ENCODE measurements at places on chromosomes 2 and 18.

GRCh38 chr2:169354244-169354643, 8.1 kb downstream of the LRP2 start:
- DNase-seq = peak; percentile 28

GRCh38 chr18:56393870-56394269, 244.5 kb downstream of the TXNL1 start:
- no peak for DNase-seq

- no peak for DNase-seq
These were observed 18.6 kb downstream of the CAPN10 start for GRCh38 chr2:240604939-240605716.

DNA sequence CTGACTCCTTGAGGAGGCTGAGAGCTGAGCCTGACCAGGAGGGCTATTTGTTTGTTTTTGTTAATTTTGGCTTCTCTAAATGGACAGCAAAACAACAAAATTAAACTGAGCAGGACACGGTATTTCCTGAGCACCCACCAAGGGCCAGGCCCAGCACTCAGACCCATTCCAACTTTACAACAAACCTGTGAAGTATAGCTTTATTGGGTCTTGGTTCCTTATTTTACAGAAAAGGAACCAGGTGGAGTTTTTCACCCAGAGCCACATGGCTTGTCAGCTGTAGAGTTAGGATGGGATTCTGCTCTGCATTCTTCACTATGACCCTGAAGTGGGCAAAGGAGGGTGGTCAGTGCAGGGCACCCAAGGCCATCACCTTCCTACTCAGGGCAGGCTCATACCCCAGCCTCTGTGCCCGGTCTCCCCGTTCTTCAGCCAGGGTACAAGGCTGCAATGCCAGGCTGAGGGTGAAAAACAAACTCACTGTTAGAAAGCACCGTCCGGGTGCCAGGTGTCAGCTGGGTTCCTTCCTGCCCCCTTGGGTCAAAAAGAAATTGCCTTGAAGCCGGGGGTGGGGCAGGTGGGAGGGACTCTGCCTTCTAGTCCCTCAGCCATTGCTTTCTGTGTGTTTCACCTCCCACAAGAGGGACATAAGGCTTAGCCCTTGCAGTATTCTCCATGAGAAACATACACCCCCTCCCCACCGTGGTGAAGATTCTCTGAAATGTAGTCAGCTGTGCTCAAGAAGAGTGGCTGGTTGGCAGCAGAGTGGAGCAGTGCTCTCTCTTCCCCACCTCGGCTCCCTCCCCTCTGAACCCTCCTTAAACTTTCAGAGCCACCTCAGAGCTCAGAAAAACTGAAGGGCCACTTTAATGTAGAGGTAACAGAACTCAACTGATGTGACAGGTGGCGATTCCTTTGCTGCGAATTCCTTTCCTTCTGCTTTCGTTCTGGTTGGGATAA, 2.2 kb downstream of the PSD4 start:
- peak; percentile 47 for DNase-seq

- DNase-seq = no peak
These were observed 148.8 kb downstream of the SMAD7 start for GRCh38 chr18:48801728-48802542.

DNA sequence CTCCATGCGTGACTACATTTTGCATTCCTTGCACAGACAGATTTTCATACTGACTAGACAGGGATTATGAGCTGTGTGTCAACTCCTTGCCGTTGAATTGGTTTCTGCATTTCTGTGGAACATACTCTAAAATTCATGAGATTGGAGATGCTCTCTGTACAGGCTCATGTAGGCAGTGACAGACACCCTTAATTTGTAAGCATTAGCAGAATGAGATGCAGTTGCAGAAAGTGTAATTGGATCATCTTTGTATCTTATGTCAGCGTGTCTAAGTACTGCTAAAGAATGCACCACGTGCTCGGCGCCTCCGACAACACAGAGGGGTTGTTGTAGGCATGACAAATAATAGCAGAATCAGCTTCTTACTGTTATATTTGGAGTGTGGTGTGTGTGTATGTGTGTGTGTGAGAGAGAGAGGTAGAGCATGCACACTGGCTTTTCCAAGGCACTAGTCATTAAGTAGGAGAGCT, 212.4 kb downstream of the CMPK2 start:
- no peak for DNase-seq

GRCh38 chr2:15976354-15976753, 36.0 kb downstream of the MYCN start:
- DNase-seq = no peak

GRCh38 chr2:175140332-175140731, 27.7 kb downstream of the ATF2 start:
- DNase-seq = no peak

GRCh38 chr18:79402977-79403722, 7.4 kb downstream of the NFATC1 start:
- DNase-seq = no peak

GRCh38 chr2:168355121-168355520, 101.0 kb upstream of the CERS6 start:
- no peak for DNase-seq

DNA sequence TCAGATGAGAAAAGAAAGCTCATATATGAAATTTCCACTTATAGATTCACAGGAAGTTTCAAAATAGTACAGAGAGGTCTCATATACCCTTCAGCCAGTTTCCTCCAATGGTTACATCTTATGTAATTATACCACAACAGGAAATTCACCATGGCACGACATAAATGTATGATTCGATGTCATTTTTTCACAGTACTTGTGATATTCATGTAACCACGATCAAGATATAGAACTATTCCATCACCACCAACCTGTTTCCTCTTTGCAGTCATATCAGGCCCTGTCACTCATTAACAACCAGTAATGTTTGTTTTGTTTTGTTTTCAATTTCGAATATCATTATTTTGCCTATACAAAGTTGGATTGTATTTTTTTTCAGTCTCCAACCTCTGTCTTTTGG, 314.3 kb upstream of the POU3F3 start:
- peak; percentile 2 for DNase-seq

DNA sequence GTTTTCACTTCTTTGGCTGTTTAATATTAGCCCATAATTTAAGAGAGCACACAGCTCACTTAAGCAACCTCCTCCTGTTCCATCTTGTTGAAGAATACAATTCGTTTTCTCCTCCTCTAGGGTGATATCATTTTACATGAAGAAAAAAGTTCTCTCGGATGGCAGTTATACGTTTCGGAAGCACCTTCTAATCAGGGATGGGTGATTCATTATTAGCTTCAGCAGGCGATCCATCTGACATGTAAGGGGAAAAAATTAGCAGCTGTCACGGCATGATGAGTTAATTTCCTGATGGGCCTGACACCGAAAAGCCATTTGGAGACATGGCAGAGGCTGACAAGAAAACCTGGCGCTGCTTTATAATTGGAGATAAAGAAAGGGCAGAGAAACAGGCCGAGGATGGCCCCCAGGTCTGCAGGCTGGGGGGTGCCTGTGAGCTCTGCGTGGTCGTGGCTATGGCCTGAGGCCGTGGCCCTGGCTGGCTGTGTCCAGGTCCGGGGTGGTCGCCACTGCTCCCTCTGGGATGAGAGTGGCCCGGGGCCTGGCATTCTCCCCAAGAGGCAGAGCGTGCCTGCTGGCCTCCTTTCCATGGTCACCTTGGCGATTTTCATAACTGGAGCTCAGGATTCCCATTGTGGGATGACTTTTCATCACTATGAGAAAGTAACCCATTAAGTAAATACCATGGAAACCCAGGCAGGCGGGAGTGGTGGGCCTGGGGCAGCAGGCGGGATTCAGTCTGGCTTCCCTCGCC, 140.1 kb downstream of the PTGR3 start:
- DNase-seq = no peak

DNA sequence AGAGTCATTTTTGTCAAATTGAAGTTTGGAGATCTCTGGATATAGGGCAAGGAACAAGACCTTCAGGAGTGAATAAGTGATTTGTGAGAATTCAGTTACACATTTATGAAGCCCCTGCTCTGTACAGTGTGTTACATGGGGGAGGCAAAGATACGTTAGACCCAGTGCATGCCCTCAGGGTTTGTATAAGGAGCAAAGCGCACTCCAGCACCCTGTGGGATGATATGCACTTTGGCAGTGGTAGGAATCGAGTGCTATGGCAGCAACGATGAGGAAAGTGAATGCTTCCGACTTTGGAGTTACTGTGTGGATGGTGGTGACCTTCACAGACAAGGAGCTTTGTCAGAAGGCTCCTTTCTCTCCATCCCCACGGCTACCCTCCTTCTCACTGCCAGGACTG, 74.3 kb upstream of the ALPP start:
- DNase-seq = no peak

GRCh38 chr2:229335330-229335729, 64.2 kb upstream of the PID1 start:
- no peak for DNase-seq

- no peak for DNase-seq
These were observed 561.2 kb upstream of the CNTNAP5 start for GRCh38 chr2:123463886-123464285.

GRCh38 chr18:53909668-53910067, 314.8 kb downstream of the MBD2 start:
- peak; percentile 43 for DNase-seq

- no peak for DNase-seq
These were observed 124.7 kb downstream of the ICOS start for GRCh38 chr2:204061241-204061640.

DNA sequence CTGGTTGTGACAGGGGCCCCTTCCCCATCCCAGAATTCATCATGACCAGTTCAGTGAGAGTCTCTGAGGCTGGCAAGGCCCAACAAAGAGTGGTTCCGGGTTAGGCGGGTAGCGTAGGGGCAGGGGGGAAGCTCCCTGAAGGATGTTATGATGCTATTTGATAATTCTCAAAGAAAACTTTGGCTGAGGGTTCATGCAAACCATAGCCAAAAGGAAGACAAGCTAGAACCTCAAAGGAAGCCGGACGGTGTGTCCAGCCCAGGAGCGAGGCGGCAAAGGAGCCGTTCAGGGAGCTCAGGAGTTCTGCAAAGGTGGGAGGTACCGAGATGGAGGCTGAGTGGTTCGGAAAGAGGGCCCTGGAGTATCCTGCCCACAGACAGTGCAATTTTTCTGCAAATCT, 226.8 kb upstream of the RAB6C start:
- no peak for DNase-seq

GRCh38 chr2:19114754-19115231, 243.6 kb downstream of the OSR1 start:
- no peak for DNase-seq

GRCh38 chr2:8574196-8575037, 107.4 kb upstream of the ID2 start:
- DNase-seq = no peak

DNA sequence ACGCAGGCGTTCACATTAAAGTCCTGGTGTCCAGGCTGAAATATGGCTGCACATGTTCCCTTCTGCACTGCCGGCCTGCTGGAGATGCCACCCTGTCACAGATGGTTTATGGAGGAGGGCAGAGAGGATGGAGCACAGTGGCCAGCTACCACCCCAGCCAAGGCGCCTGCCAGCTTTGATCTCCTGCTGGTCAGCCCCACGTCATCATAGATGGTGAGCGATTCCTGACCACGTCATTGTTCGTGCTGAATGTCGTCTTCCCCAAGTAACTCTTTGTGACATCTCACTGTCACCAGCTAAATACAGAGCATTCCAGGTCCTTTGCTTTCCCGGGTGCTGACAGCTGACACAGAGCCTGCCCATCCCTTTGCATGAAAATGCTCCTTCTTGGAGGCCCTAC, 248.3 kb downstream of the TTC32 start:
- DNase-seq = no peak

GRCh38 chr2:42566837-42567321, 1.6 kb upstream of the MTA3 start:
- no peak for DNase-seq

DNA sequence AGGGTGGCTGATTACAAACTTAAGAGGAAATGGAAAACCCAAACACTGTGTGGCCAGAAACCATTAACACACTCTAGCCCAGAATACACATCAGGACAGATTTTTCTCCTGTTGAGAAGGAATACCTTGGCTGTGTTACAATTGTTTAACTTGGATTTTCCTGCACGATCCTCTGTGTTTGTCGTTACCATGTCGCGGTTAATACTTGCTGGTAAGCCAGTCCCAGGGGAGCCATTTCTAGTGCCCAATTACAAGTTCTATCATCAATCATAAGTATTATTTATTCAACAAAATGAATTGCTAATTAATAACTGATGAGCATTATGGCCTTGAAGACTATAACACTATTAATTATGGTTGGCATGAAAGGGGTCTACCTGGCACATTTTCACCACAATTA, 146.8 kb downstream of the LNPK start:
- DNase-seq = no peak

GRCh38 chr2:23513245-23513871, 128.4 kb downstream of the KLHL29 start:
- DNase-seq = no peak

DNA sequence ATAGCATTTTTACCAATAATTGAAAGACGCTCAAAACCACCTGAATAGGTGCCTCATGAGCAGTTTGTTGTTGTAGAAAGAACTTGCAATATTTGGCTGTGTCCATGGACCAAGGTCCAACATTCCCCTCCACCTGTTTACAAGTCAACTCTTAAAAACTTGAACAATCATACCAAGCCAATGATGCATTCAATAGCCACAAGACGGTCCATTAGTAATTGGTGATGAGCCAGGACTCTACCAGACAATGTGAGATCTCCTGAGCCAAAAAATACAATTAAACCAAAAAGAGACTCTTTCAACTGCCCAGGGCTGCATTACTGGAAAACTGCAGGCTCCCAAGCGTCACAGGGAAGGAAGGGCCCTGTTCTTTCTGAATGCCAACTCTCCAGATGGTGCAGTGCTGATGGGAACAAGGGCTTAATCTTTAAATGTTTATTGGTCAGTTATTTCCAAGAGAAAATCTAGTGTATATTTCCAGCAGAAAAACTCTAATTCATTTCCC, 118.8 kb upstream of the EPB41L3 start:
- DNase-seq = no peak

- DNase-seq = no peak
These were observed 178.0 kb downstream of the HDAC4 start for GRCh38 chr2:239222706-239223309.

GRCh38 chr2:74138600-74139323, 8.9 kb downstream of the BOLA3 start:
- no peak for DNase-seq

- no peak for DNase-seq
These were observed 135.5 kb upstream of the CREB1 start for GRCh38 chr2:207394203-207394781.

GRCh38 chr2:240302933-240303595, 132.4 kb upstream of the GPC1 start:
- no peak for DNase-seq

DNA sequence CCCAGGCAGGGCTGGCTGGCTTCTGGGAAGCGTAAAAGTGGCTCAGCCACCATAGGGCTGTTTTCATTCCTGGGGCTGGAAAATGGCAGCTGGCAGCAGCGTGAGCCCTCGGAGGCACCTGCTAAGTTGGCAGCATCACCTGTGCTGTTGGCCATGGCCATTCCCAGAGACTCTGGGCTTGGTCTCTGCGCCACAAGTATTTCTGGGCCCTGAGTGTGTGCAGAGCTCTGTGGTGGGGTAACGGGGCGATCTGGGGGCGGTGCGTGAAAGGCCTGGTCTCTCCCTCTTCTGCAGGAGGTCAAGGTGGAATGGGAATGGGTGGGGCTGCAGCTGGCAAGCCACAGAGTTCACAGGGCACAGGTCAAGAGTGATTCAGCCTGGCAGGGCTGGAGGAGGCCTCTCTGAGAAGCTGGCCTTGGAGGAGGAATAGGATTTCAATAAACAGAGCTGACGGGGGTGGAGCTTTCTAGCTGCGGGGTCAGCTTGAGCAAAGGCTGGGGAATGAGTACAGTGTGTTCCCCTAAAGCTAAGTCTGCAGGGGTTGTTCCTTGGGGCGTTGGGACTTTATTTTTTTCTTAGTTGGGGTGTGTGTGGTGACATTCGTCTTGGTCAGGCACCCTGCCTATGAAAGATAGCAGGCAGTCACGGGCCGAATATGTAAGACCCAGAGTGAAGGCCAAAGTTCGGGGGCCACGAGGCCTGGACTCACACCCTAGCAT, 10.3 kb upstream of the NTSR2 start:
- no peak for DNase-seq
